ENCODE measurements at places on chromosomes 5 and 9.

GRCh38 chr5:98599016-98599415 is 174.4 kb upstream of the RGMB start:
- no peak for DNase-seq

DNA sequence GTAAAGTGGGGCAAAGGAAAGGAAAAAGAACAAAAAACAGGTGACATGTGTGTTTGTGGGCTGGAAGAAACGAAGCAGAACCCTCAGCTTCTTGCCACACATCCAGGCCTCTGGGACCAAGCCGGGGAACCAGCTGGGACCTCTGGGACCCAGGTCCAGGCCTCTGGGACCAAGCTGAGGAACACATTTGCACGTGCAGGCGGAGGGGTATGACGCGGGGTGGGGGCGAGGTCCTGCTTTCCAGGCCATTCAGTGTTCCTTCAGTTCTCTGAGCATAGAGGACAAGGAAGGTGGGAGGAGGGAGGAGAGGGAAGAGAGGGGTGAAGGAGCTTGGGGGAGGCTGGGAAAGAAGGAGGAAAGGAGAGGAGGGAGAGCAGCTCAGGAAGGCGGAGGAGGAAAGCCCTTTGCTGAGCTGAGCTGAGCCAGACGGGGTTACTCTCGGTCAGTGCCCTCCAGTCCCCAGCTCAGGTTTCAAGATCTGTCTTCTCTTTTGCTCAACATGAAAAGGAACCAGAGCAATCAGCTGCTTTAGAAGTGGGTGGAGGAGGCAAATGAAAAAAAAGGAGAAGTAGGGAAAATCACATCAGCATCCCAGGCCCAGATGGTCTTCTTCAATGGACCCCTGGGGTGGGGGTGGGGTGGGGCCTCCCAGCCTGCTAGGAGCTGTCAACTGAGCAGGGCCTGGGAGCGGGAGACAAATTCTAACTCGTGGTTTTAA is 59.1 kb downstream of the ABCA1 start:
- peak; percentile 80 for DNase-seq

GRCh38 chr9:132672413-132672690 is 2.1 kb downstream of the GTF3C4 start:
- no peak for DNase-seq

DNA sequence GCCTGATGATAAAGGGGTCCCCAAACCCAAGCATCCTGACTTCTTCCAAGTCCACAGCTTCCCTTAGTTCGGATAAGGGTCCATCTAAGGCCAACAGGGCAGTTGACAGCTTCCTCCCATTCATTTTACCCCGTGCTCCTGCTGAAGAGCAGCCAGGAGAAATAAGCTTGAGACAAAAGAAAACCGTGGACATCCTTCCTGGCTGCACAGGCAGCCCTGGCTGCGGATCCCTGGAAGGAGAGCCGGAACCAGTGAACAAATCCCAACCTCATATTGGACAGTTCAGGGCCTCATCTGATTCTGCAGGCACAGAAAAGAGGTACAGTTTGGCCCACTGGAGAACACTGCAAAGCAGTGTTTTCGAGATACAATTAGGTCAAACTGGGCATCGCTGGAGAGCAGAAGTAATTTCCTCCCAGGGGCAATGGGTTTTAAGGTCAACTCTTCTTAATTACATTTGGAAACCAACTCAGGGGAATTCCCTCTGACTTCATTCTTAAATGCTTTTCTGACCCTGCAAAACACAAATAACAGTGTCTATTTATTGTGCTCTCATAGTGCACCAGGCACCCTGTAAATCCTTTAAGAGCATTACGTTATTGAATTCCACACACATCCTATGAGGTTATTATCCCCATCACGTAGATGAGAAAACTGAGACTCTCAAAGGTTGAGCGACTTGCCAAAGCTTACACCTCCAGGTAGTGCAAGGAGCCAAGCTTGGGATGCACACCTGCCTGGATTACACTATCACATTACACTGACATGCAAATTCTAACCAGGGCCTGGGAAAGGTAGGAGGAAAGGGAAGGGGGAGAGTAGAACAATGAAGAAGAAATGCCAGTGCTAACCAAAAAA is 21.2 kb downstream of the ADAM19 start:
- DNase-seq = no peak

GRCh38 chr5:166581826-166582225 is 1709.6 kb upstream of the WWC1 start:
- DNase-seq = no peak

GRCh38 chr5:107129051-107129450 is 541.7 kb downstream of the EFNA5 start:
- DNase-seq = no peak

- no peak for DNase-seq
These were observed 782 bp upstream of the SKP1 start for GRCh38 chr5:134177369-134178095.

GRCh38 chr5:15634591-15635288 is 134.8 kb downstream of the FBXL7 start:
- no peak for DNase-seq

GRCh38 chr9:130186839-130187522 is 14.8 kb downstream of the NCS1 start:
- no peak for DNase-seq

DNA sequence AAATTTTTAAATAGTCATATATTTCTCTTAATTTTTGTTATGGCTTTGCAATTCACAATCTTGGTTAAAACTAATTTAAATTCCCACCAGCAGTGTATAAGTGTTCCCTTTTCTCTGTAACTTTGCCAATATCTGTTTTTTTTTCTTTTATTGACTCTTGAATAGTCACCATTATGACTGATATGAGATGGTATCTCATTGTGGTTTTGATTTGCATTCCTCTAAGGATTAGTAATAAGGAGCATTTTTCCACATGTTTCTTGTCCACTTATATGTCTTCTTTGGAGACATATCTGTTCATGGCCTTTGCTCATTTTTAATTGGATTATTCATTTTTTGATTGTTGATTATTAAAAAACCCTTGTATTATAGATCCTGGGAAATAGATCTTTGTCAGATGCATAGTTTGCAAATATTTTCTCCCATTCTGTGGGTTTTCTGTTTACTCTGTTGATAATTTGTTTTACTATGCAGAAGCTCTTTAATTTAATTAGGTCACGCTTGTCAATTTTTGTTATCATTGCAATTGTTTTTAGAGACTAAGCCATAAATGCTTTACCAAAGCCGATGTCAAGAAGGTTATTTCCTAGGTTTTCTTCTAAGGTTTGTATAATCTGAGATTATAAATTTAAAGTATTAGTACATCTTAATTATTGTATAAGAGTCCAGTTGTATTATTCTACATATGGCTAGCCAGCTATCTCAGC is 610.9 kb downstream of the CHSY3 start:
- no peak for DNase-seq

DNA sequence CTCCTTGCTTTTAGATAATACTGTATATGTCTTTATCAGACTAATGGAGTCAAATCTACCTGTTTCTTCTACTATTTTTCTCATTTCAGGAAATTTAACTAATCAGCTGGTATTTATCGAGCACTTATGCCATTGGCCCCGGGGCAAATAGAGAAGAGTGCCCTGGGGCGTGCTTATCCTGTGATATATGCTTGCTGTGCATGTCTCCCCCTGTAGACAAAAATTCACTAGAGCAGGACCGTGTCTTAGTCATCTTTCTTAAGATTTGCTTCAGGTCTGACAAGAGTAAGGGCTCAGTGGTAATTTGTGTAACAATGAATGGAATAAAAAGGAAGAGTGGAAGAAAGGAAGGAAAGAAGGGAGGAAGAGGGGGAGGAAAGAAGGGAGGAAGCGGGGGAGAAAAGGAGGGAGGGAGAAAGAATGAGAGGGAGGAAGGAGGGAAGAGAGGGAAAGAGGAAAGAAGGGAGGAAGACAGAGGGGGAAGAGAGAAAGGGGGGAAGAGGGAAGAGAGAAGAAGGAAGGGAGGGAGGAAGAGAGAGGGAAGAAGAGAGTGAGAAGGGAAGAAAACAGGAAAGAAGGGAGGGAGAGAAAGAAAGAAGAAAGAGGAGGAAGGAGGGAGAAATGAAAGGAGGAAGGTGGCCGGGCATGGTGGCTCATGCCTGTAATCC is 295.7 kb upstream of the PANK3 start:
- DNase-seq = no peak

- no peak for DNase-seq
These were observed 75.4 kb downstream of the NFIB start for GRCh38 chr9:14238518-14238917.

DNA sequence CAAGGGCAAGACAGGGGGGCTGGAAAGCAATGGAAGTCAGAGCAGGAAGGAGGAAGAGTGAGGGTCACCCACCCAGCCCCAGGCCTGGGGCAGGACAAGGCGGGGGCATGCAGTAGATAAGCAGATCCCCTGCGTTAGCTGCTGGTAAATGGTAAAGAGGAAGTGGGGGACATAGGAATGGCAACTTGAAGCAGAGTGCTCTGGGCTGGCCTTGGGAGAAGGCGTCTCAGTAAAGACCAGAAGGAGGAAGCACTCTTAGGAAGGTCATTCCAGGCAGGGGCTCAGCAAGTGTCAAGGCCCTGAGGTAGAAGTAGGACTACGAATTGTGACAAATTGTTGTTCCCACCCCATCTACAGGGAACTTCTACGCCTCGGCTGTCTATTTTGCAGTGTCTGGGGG is 15.1 kb downstream of the TCOF1 start:
- DNase-seq = no peak

Measured in pons (tissue), 1 donor.